Stimulated activated CD4-positive, alpha-beta T cell treated with anti-CD3 and anti-CD28 coated beads, Interleukin-1b, Interleukin-23, amount 100 ng/mL, for 48 hours (primary cell): ENCODE measurements at places on chromosomes 7 and 10.
A peak's percentile ranks its signal among the peaks of the same experiment; 100 is the strongest.

- DNase-seq: no peak
Measured at GRCh38 chr10:93280699-93281366, 201.3 kb downstream of the MYOF start.

DNA sequence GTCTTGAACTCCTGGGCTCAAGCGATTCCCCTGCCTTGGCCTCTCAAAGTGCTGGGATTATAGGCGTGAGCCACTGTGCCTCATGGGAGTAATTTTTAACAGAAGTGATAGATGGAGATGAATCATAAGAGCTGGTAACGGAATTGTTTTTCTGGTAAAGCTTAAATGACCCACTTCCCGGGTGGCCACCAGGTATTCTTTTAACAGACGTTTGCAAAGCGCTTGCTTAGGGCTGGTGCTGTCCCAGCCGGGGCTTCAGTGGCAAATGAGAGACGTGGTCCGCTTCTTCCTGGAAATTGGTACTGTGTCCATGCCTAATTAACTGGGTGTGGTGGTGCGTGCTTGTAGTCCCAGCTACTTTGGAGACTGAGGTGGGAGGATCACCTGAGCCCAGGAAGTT is 23.5 kb downstream of the CAMK1D start:
- no peak for DNase-seq

GRCh38 chr10:114261076-114261475 is 22.0 kb downstream of the VWA2 start:
- no peak for DNase-seq

DNA sequence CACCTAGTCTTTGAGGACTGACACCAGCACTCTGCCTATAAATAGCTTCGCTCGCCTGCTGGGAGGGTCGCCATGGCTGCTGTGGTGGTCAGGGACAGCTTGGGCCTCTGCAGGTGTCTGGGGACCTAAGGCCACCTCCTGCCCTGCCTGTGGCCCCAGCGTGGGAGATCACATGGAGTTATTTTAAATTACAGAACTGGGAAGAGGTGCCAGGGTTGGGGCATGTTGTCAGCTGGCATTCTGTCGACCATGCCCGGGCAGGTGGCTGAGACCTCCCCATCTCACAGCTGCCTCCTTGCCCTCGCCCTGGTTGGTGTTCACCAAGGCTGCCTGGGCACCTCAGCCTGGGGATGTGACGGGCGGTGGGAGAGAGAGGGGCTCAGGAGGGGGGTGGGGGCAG is 18.1 kb downstream of the SHH start:
- no peak for DNase-seq

- DNase-seq: no peak
Measured at GRCh38 chr7:141190495-141190894, 116.6 kb downstream of the TMEM178B start.

DNA sequence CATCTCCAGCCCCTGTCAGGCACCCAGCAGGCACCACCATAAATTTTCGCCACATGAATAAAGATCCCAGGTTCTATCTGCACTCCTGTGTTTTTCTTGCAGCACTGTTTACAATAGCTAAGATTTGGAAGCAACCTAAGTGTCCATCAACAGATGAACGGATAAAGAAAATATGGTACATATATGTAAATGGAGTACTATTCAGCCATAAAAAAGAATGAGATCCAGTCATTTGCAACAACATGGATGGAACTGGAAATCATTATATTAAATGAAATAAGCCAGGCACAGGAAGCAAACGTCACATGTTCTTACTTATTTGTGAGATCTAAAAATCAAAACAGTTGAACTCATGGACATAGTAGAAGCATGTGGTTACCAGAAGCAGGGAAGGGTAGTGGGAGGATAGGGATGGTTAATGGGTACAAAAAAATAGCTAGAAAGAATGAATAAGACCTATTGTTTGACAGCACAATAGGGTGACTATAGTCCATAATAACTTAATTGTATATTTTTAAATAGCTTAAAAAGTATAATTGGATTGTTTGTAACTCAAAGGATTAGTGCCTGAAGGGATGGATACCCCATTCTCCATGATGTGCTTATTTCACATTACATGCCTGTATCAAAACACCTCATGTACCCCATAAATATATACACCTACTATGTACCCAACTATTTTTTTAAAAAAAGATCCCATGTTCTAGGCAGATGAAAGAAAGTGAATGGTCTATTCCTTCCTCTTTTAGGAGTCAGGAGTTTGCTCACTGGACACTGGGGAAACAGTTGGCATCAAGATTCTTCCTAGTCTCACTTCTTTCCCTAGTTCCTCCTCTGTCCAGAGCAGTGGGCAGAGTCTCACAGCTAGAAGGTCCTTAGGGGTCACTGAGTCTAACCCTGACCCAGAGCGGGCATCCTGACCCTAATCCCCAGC is 1.0 kb upstream of the NPFFR1 start:
- no peak for DNase-seq

DNA sequence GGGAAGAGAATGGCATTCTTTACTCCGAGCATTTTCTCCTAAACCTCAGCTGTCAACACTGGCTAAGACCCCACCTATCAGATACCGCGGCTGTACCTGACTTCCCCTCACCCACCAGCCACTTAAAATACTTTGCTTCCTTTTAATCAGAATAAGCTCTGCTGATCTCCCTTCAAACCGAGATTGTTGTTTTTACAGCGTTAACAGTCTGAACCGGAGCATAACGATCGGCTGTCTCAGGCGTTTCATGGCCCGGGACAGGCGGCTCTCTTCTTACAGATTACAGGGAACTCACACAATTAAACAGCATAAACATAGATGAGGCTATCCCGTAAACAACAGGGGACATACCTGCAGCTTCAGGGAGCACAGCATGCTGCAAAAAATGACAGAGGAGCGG is 174.3 kb upstream of the RNF32 start:
- no peak for DNase-seq

DNA sequence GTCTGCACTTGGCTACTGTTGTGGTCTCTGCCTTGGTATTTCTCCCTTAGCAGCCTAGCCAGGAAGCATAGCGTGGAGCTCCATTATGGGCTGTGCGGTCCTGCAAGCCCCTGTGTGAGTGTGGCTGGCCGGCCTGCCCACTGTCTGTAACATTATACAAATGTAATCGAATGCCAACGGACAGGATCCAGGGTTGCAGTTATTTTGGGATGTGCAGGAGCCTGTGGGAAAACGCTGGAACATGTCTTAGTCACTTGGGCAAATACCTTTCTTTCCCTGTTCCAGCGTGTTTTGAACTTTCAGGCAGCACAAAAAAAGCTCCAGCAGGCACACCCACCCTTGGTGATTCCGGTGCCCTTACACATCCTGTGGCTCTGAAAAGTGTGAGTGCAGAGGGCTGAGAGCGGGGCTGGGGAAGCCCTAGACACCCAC is 29.5 kb downstream of the BAG3 start:
- no peak for DNase-seq

DNA sequence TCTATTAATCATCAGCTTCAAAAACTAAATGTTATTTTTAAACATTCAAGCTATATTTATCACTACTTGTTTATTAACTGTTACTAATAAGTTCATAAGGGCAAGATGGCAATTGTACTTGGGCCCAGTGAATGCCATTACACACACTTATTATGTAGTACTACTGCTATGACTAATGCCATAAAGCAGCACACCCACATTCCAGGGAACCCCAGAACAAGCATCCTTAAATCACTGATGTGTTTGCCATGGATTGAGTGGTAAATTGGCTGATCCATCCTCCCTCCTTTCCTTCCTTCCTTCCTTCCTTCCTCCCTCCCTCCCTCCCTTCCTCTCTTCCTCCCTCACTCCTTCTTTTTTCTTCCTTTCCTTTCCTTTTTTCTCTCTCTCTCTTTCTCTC is 37.4 kb upstream of the RSU1 start:
- no peak for DNase-seq

DNA sequence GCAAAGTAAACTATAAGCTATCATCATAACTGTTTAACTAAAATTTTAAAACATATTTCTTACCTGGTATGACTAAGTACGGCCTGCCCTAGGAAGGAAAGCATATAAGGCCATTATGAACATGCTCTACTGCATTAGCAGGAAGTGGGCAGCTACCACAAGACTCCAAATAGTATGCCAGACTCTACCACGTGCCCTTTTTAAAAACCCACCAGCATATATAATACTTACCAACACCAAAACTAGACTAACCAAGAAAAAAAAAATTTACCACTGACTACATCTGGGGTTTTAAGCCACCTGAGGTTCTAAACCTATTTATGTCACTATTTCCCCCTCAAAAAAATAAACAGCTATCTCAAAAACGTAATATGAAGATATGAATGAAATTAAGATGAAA is 30.1 kb downstream of the NUDCD3 start:
- DNase-seq: peak; percentile 48

- DNase-seq: no peak
Measured at GRCh38 chr7:77222819-77223218, 23.2 kb upstream of the FGL2 start.

DNA sequence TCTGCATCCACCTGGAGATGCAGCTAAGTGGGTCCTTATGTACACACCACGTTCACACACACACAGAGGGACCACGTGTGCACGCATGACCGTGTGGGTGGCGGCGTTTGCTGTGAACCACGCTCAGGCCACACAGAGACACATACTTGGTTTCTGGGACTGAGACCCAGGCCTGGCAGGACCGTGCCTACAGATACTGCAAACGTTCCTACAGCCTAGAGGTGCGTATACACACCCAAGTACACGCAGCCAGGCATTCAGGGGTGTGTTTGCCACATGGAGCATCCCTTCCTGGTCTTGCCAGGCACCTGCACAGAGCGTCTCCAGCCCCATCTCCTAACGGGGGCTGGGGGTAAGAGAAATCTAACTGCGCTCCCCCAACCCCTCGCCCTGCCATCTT is 49.0 kb upstream of the GTF2IRD1 start:
- DNase-seq: no peak

DNA sequence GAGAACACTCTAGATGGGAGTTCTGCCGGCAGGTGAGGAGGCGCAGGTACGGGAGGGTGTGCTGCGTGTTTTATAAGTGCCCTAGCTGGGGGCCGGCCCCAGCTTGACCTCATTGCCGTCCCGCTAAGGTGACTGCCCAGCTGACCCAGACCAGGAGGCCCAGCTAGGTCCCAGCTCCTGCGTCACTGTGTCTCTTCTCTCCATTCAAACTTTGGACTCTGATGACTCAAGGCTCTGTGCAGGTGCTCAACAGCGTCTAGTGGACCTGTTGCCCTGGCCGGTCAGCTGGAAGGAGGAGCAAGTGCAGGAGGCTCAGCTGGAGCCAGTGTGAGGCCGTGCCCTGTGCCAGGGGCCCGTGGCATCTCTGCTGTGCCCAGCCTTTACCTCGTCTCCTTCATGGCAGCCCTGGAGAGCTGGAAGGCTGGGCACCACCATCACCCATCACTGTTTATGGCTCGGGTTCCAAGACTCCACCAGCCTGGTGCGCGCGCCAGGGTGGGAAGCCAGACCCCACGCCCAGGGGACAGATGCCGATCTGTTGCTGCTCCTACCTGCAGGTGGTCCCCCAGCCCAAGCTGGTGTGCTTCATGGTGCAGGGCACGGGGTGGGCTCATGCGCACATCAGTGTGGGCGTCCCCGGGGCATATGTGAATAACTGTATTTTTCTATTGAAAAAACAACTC is 14.6 kb downstream of the LHPP start:
- DNase-seq: no peak

GRCh38 chr10:123997486-123998196 is 95.8 kb downstream of the CHST15 start:
- no peak for DNase-seq

GRCh38 chr7:77843194-77843593 is 44.6 kb downstream of the PHTF2 start:
- no peak for DNase-seq

- no peak for DNase-seq
Measured at GRCh38 chr10:49508249-49508648, 30.7 kb downstream of the ERCC6 start.

GRCh38 chr7:97307521-97308108 is 190.1 kb downstream of the SDHAF3 start:
- no peak for DNase-seq

GRCh38 chr10:79054203-79055099 is 14.3 kb upstream of the ZMIZ1 start:
- DNase-seq: no peak

GRCh38 chr7:66099551-66100407 is 14.9 kb upstream of the CRCP start:
- peak; percentile 17 for DNase-seq
